KG1 (cell line): ENCODE measurements at places on chromosomes 2 and 18.

DNA sequence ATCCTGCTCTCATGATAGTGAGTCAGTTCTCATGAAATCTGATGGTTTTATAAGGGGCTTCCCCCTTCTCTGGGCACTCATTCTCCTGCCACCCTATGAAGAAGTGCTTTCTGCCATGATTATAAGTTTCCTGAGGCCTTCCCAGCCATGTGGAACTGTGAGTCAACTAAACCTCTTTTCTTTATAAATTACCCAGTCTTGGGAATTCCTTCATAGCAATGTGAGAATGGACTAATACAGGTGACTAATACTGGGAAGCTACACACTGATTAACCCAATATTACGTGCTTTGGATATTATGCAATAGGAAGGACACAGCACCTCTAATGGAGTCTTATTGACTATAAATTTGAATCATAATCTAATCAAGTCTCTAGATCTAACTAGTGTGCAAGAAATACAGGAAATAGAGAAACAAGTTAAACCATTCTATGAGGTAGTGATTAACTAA, 107.2 kb upstream of the ETAA1 start:
- DNase-seq = no peak

DNA sequence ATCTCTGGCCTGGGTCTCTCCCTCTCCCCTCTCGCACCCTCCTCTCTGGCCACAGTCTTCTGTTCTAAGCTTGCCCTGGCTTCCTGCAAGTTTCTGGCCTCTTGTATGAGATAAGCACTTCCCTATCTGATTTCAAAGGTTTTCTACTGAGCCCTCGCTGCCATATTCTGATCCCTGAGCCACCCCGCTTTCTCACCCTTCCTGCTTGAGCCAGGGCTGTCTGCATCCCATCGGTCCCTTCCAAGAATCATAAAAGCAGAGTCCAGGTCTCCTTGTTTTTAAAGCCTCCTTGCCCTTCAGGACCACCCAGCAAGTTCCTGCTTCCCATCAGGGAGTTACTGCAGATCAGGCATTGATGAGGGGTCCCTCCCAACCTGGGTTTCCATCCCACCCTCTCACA, 110.2 kb downstream of the PRKCE start:
- no peak for DNase-seq

DNA sequence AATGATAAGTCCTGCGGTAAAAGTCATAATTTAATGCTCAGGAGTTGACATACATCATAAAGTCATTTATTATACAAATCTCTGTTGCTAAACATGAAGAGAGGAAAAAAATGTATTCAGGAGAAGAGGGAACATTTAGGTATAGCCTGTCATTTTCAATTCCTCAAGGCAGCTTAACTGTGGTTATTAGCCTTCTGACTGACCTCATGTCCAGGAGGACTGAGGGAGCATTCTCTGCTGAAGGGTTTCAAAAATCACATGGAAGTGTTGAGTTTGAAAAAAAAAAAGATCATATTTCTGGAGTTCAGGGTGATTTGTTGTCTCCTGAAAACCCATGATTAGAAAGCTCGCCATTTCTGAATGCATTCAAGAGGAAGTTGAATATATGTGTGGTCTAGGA, 1371.1 kb upstream of the LRRTM1 start:
- DNase-seq = no peak

DNA sequence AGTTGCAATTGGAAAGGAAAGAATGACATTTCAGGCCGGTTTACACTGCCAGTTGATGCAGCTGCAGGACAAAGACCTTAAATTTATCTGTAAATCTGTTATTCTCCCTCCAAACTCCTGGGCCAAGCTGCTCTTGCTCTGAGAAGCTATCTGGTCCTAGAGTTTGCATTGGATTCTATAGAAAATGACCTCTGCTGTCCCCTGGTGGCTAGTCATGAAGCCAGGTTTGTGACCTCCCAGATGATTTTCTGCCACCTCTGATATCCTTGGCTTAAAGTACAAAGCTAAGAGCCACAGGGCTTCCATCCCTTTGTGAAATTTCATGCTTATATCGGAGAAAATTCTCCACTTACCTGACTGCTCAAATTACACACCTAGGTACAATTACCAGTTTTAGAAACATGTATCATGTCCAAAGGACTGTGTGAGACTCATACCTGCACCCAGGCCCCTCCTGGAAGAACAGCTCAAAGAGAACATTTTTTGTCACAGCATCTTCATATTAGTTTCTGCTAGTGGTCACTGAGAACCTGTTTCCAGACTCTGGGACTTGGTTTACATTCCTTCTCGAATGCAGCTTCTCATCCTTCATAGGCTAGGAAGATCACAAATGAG, 28.9 kb upstream of the IER3IP1 start:
- DNase-seq = no peak

DNA sequence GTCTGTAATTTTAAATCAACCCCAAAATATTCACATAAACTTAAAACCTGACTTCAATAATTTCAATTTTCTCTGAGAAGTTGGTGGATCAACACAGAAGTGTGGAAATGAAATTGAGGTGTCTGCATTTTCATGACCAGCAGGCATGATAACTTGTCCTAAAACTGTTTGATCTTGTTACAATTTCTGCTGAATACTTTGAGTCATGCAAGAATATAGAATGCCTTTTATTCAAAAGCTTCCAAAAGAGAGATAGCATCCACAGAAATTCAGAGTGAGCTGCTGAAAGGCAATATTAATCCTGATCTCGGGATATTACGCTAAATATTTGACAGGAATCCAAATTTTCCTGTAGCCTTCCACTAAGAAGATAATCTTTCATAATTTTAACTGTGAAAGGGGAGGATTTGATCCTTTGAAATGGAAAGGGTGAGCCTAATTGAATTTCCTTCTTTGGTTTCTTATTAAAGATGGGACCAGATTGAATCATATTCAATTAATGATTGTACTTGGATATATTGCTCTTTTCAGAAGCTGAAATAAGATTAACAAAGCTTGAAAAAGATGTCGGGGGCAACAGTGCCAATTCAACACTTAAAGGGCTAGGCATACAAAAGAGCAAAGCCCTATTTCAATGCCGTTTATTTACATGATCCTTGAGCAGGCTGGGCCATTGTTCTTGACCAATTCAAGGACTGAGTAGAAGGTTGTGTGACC, 129.3 kb downstream of the NCKAP5 start:
- no peak for DNase-seq

DNA sequence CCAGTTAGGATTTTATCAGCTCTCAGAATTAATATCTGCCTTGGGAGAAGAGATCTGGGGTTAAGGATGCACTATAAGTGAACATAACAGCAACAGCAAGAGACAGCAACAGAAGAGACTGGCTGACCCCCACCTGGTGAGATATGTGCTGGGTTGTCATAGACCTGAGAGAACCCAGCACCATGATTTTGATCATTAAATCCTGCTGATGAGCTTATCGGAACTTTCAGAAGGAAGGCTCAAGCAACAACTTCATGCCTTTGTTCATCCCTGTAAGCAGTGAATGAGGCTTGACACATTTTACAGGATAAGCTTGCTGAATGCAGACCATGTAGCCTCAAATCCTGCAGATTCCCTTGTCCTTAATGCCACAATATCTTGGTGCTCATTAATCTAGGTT, 100.0 kb downstream of the POLE4 start:
- DNase-seq = no peak

DNA sequence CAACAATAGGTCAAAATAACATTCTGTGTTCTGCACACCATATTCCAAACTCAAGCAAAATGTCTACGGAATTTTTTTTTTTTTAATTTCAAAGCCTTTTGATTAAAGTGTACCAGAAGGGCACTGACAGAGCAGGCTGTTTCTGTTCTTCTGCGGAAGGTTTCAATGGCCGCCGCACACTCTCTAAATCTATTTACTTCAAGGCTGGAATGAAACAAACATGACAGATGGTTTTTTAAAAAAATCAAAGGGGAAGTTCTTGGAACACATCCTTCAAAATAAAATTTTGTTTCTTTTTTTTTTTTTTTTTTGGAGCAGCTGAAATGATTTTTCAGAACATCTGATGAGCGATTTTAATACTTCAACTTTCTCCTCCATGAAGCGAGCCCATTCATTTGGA, 259.1 kb downstream of the TXNL1 start:
- DNase-seq = no peak

DNA sequence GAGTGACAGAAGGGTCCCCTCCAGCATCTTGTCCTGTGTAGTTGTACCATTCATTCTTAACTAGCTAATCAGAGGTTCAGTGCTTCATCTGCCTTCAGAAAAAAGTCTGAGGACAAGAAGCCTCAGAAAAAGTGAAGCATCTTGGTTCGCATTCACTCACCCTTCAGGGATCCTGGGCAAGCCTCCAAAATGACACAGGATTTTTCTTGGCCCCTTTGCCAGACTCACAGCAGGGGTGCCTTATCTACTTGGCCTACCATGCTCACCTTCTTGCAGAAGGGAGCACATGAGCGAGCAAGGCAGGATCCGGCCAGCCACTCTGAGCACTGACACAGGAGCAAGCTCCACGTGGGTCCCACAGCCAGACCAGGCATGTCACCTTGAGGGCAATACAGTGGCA, 43.1 kb upstream of the XDH start:
- no peak for DNase-seq

- no peak for DNase-seq
Measured at GRCh38 chr2:120323807-120324399, 22.0 kb upstream of the INHBB start.
